ENCODE measurements at places on chromosomes 6 and 20.

- DNase-seq: no peak
Measured at GRCh38 chr20:7912551-7912950, 27.7 kb downstream of the HAO1 start.

- DNase-seq: peak; percentile 83
Measured at GRCh38 chr6:46090115-46091079, 39.4 kb upstream of the ENPP4 start.

DNA sequence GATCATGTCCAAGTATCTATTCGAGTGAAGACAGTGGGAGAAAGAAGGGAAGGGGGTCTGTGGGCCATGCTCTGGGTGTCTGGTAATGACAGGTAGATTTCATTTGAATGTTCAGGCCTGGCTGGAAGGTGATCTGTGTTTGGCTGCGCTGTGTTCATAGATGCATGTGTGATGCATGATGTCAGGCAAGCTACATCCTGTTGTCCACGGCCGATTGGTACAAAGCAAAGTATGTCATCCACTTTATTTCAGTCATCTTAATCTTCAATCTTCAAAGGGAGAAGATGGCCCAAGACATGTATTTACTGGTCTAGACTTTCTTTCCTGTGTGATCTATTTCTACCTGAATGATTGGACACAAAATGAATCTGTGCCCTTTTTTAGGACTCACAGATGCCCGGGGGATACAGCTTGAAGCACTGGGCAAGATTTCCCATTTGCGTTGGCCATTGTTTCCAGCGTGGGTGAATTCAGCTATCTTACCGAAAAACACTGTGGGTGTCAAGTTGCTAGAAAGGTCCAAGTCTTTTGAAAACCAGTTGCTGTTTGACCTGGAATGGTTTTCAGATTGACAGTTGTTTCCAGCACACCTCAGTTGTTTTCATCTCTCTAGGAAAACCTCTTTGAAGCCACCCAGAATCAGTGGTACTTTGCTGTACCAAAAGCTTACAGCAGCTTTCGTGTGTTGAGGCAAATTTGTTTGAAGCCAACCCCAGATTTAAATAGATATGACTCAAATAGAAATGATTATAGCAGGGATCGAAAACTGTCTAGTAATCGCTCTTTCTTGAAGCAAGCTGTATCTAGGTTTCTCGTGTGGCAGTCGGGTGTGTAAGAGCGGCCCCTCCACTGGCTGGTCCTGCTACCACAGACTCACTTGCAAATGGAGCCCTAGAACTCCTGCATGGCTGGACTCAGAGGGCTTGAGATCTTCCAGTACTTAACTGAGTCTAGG, 27.2 kb downstream of the DUSP22 start:
- no peak for DNase-seq

- DNase-seq: peak; percentile 3
Measured at GRCh38 chr6:82783587-82784236, 281.9 kb downstream of the UBE3D start.
